ENCODE measurements at places on chromosomes 4 and X.

GRCh38 chr4:46329118-46329976, 60.6 kb downstream of the GABRA2 start:
- no peak for DNase-seq

DNA sequence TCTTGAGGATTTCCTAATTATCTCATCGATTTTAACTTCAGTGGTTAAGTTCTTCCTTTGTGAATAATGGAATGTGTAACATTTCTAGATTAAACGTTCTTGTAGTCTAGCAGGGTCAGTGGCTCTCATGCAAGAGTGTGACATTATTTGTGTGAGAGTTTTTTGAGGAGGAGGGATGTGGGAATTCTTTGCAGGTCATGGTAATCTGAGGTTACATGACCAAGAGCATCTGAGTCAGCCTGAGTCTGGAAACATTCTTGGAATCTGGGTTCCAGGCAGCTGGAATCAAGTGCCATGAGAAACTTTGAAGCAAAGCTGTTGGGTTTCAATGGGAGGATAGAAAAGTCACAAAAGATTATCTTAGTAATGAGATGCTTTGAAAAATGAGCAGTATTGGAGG, 49.5 kb downstream of the GK start:
- DNase-seq = no peak

DNA sequence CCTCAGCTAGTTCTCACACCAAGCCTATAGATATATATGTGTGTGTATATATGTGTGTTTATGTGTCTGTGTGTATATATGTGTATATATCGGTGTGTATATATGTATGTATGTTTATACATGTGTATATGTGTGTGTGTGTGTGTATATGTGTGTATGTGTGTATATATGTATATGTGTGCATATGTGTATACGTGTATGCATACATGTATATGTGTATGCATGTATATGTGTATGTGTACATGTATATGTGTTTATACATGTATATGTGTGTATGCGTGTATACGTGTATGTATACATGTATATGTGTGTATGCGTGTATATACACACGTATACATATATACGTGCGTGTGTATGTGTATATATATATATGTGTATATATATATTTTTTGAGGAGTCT, 18.3 kb downstream of the GTPBP6 start:
- DNase-seq = no peak

DNA sequence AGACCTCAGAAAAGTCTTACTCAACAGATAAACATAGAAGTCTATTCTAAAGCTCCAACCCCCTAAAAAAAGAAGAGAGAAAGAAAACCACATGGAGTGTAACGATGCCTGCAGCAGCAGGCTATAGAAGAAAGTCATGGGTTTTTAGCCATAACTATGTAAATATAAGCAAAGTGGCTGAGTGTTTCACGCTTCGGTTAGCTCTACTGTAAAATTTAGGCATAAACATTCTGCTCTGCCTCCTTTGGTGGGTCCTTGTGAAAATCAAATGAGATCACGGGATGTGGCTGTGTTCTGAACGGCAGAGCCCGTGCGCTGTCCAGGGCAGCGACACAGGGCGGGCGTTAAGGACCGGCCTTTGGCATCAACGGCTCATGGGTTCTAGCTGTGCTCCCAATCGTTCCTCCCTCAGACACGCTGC, 78.4 kb downstream of the IRF2 start:
- DNase-seq = no peak

- DNase-seq = no peak
Observed at GRCh38 chr4:8494218-8494617, 53.6 kb downstream of the TRMT44 start.

DNA sequence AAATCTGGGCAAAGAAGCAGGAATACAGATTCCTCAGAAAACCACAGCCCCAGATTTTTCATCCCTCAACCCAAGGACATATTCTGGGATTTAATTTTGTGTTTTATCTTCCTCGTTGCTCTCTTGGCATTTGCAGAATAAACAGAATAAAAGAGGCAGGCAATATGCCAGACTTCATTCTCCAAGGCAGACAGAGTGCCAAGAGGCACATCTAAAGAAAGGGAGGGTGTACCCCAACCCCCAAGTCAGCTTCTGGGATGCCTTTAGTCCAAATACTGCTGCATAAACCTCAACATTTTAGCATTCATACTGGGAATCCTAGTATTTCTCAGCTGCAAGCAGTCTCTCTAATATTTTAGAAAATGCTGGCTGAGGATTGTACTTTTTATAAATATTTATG, 629.2 kb downstream of the KLHL13 start:
- no peak for DNase-seq

DNA sequence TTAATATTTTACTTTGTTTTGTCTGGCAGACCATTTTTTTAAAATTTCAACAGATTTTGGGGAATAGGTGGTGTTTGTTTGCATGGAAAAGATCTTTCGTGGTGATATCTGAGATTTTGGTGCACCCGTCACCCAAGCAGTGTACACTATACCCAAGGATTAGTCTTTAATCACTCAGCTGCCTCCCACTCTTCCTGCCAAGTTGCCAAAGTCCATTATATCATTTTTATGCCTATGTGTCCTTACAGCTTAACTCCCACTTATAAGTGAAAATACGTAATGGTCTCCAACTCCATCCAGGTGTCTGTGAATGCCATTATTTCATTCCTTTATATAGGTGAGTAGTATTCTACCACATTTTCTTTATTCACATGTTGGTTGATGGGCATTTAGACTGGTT, 281.7 kb upstream of the GK2 start:
- no peak for DNase-seq

DNA sequence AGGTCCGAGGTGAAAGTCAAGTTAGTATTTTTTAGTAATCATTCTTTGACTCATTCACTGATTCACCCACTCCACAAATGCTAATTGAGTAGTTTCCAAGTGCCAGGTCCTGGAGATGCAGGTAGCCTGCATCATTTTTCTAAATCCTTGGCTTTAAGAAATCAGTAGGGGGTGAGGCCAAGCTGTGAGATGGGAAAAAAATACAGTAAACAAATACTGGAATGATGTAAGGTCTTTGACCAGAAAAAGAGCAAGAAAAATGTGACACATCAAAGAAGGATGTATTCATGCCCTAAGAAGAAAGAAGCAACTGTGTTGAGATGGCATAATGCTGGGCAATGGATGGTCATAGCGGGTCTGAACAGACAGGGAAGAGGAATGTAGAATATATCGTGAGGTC, 1386.6 kb downstream of the PCDH7 start:
- no peak for DNase-seq

DNA sequence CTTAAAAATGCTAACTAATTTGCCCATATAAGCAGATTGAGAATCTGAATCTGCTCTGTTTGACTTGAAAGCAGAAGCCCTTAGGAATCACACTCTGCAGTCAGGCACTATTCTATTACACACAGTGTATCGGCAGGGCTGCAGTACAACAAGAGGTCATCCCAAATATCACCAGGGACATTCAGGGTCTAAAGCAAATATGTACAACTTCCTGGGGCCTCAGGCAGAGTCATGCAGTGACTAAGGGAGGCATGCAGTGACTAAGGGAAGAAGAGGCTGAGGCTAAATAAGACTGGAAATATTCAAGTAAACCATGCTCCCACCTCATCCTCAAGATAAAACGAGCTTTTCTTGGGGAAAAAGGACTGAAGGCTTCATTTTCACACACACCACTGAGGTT, 20.9 kb downstream of the MAPK10 start:
- DNase-seq = no peak

GRCh38 chr4:105558277-105558676, 5.9 kb downstream of the ARHGEF38 start:
- no peak for DNase-seq

DNA sequence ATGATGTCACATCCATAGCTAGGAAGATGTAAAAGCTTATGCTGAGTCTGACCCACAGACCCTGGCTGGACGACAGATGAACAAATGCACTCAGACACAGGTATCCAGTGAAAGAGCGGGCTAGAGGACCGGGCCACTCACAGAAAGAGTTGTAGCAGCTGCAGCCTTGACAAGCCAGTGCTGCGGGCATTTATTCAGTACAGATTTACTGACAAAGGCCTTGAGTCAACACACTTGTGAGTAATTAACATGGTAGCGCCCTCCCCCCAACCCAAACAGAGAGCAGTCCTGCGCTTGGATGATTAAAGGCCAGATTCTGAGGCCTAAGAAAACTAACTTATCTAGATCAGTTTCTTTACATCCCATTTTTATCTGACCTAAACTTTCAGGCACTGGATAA, 244.6 kb downstream of the SPANXN4 start:
- no peak for DNase-seq

DNA sequence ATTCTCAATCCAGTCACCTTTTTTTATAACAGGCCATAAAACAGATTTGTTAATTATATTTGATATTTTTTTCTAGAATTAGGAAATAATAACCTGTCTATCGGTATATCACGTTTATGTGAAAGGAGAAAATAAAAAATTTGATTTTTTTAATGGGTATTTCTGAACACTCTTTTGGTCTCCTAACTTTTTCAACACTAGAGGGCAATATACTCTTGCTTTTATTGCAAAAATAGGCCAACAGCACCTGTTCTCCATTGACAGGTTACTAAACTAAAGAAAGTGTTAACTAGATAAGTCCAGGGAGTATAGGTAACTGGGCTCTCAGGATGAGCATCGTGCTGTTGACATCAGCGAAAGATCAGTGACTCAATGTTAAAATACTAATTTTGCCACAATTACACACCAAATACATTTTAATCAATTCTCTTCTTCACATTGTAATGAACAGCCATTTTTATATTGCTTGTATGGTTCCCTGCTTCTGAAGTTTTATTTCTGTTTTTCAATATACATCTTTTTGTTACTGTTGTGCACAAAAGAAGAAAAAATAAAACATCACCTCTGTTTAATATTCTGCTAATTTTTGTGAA, 22.8 kb downstream of the NDST4 start:
- DNase-seq = no peak

DNA sequence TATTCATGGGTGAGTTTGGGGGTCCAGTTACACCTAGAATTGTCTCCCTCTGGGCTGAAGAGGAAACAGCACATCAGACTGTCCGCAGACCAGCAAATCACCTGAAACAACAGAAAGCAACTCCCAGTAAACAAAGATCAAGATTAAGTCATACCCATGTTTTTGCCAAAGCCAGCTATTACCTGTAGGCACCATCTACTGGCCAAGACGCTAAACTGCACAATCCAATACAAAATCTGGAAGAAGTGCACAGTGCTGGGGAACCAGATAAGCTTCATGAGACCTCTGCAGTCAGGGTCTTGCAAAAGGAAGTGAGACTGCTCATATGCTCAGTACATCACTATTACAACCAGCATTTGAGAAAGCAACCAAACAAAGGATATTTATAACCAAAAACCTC, 157.5 kb upstream of the ITM2A start:
- DNase-seq = no peak

- peak; percentile 4 for DNase-seq
Observed at GRCh38 chr4:87559090-87559837, 30.1 kb upstream of the SPARCL1 start.

GRCh38 chr4:181301735-181302710, 941.2 kb upstream of the TENM3 start:
- no peak for DNase-seq

DNA sequence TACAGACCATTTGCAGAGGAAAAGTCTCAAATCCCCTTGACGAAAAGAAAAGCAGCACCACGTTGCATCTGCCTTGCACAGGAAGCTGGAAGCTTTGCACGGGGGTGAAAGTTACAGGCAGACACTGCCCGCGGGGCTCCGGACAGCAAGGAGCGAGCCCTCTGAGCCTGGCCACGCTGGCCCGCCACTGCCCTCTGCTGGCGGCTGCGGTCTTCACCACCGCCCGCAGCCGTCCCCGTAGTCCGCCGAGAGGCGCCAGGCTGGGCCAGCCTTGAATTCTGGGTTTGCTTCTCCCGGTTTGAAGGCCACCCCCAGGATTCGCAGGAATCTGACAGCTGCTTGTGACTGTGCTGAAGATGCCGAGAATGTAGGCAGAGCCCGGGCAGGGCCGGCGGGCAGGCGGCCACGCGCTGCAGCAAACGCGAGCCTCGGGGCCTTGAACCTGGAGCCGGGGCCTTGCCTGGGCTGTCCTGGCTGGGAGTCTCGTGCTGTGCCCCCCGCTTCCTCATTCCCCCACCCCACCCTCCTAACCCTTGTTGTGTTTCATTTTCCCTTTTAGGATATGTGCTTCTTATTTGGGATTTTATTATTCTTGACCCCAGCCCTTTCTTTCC, 49.2 kb downstream of the ENPP6 start:
- peak; percentile 6 for DNase-seq

DNA sequence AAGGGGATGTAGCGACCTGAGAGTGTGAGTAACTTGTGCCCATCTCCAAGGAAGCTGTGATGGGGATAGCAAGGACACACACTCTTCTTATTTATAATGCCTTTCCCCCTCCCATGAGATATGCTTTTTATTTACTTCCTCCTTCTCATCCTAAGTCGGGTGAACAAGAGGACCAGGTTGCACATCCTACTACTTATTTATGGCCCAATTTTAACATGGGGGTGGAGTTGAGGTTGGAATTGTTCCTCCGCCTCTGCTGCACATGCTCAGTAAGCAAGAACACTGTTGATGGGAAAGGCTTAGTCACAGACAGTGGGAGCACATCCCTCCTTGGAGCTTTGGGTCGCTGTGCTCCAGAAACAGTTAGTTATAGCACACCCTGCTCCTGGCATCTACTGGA, 15.2 kb upstream of the TLR8 start:
- no peak for DNase-seq

DNA sequence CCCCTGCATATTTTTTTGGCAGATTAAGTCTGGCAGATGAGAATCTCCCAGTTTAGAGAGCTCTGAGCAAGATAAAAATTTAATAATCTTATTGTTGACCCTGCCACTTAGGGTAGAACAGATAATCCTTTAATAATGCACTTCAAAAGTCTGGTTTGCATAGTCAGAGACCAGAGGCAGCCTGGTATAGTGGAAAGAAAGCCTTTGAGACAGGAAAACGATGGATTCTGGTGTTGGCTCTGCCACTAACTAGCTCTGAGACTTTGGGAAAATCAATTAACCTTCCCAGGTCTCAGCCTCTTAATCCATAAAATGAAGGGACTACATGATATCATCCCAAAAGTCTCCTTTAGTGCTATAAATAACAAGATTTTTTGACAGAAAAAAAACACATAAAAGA, 824.5 kb downstream of the STIM2 start:
- DNase-seq = no peak

DNA sequence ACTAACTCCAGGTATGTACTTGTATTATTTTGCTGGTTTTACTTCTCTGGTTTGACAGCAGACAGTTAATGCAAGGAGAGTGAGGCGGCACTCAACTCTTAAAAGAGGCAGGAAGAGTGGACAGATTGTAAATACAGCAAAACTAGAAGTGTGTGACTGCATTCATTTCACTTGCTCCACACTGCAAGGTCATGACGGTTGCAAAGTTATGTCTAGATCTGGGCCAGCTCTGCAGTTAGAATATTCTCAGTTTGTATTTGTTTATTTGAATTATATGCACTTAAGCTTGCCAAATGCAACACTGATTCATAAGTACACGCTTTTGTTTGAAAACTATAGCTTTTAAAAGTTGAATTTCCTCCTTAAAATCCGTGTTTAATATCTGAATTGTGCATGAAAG, 148.9 kb downstream of the STIM2 start:
- DNase-seq = no peak

DNA sequence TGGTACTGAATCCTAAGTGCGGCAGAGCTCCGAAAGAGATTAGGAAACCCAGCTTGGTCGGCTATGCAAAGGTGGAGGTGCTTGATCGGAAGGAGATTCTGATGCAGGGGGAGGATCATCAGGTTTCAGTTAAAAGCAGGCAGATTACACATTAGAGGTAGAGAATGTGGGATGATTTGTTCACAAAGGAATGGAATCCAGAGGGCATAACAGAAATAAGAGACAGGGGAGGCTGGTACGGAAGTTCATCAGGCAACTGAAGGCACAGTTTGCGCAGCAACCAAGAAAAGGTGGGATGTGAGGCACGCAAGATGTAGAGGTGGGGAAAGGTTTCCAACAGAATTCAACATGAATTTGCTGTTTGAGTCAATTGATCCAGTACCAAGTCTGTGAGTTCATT, 424 bp upstream of the ZNF330 start:
- DNase-seq = no peak

All from stimulated activated CD8-positive, alpha-beta memory T cell treated with anti-CD3 and anti-CD28 coated beads, Interleukin-7, amount 100 ng/mL, for 1 hour (primary cell).